ENCODE measurements at places on chromosomes 11 and 22. TPM values are rescaled to one million over a fixed set of nuclear protein-coding genes. Genes with fewer than 3 reads are reported as not detected.

- peaks cover 4% of the 10 kb centered on the region for H3K4me1 ChIP-seq
- no peaks in the 10 kb centered on the region for H3K27me3 ChIP-seq
- H3K36me3 ChIP-seq: no peaks in the 10 kb centered on the region
- H3K4me3 ChIP-seq: no peak overlapping the region
Observed at GRCh38 chr22:46481386-46481785, 56.0 kb downstream of the CELSR1 start.

DNA sequence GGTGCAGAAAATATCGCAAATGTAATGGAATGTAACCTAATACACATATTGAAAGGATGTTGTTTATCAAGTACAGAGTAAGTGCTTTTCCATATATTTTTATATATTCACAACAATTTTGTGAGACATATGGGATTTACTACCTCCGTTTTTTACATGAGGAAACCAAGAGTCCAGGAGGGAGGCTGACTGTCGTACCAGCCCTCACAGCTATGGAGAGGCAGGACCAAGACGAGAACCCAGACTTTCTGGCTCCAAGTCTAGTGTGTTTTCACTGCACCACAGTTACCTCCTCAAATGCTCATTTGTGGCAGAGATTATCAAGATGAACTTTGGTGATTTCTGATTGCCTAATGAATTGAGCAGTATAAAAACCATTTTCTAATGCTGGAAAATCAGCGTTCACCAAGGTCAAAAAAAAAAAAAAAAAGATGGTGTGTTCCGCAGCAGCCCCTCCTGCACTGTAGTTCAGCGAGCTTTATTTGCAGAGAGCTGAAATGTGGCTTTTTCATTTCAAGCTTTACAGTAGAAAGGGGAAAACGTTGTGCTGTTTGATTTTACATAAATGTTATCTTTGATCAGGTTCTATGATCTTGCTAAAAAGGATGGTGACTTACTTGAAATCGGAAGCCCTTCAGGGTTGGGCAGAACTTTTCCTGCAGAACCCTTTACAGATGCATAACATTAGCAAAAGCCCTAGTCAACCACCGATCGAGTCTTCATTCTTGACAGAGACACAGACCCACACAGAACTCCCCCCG is 44.7 kb upstream of the WEE1 start:
- DNase-seq: no peak
- H3K4me1 ChIP-seq: peaks cover 8% of the 10 kb centered on the region
- H3K36me3 ChIP-seq: peaks cover 4% of the 10 kb centered on the region
- no peaks in the 10 kb centered on the region for H3K27me3 ChIP-seq

GRCh38 chr11:112583261-112583893 is 322.7 kb upstream of the PLET1 start:
- no peaks in the 10 kb centered on the region for H3K27me3 ChIP-seq
- H3K36me3 ChIP-seq: no peaks in the 10 kb centered on the region
- DNase-seq: no peak
- peaks cover 30% of the 10 kb centered on the region for H3K4me1 ChIP-seq

- H3K4me3 ChIP-seq: no peak overlapping the region
- H3K27ac ChIP-seq: no peak overlapping the region
- peaks cover 41% of the 10 kb centered on the region for H3K27me3 ChIP-seq
- H3K4me1 ChIP-seq: peaks cover 7% of the 10 kb centered on the region
- DNase-seq: no peak
Observed at GRCh38 chr22:37461961-37462360, 24.2 kb downstream of the MFNG start.

GRCh38 chr22:22099194-22099486 is 116.6 kb upstream of the TOP3B start:
- peaks cover 4% of the 10 kb centered on the region for H3K27me3 ChIP-seq
- H3K4me1 ChIP-seq: no peaks in the 10 kb centered on the region
- DNase-seq: no peak

The OTOG gene
- not detected for polyA plus RNA-seq
